CD8-positive, alpha-beta memory T cell (primary cell): ENCODE measurements at places on chromosomes 3 and 15. TPM values are rescaled to one million over a fixed set of nuclear protein-coding genes. Genes with fewer than 3 reads are reported as not detected.

DNA sequence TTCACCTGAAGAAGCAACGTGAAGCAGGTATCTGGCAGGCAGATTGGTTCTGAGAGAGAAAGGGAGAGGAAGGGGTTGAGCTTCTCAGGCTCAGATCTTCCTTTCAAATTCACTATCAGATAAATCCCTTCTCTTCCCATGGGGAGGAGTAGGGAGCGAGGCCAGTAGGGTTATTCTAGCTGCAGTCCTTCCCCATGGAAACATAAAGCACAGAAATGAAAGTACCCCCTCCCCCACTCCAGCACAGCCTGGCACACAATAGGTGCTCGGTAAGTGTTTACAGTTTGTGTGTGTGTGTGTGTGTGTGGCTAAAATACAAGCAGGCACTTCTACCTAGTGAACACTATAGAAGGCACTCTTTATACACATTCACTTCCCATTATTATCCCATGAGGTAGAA lies 20.8 kb upstream of the VPS8 start:
- H3K4me1 ChIP-seq, result peaks cover 8% of the 10 kb centered on the region
- DNase-seq, result no peak
- no peak overlapping the region for H3K27ac ChIP-seq
- no peaks in the 10 kb centered on the region for H3K36me3 ChIP-seq

GRCh38 chr15:32909431-32909830 lies 191.6 kb downstream of the GREM1 start:
- no peaks in the 10 kb centered on the region for H3K4me1 ChIP-seq
- H3K27me3 ChIP-seq, result no peaks in the 10 kb centered on the region
- H3K36me3 ChIP-seq, result no peaks in the 10 kb centered on the region

DNA sequence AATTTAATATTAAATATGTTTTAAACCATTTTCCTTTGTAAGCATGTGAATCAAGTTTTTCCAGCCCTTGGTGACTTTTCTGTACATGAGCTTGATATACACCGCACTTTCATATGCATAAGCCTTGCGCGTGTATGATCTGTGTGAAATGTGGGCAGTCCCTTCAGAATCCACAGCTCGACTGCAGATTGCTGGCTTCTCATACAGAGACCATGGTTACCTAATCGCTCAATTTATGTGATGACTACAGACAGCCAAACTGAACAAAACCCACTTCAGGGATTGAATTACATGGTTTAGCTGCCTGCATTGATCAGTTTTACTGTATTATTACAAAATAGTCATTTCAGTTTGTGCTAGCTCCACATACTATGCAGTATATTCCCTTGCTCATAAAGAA lies 212.3 kb upstream of the NECTIN3 start:
- no peaks in the 10 kb centered on the region for H3K36me3 ChIP-seq
- H3K4me3 ChIP-seq, result no peak overlapping the region
- no peaks in the 10 kb centered on the region for H3K27me3 ChIP-seq
- no peak for DNase-seq
- no peaks in the 10 kb centered on the region for H3K4me1 ChIP-seq
- H3K27ac ChIP-seq, result no peak overlapping the region

- no peaks in the 10 kb centered on the region for H3K36me3 ChIP-seq
- peak overlapping the region; percentile 86 for H3K4me3 ChIP-seq
- DNase-seq, result no peak
Observed at GRCh38 chr3:194395778-194396538, 3.1 kb downstream of the GP5 start.

- DNase-seq, result no peak
- no peak overlapping the region for H3K4me3 ChIP-seq
- no peaks in the 10 kb centered on the region for H3K4me1 ChIP-seq
- no peaks in the 10 kb centered on the region for H3K36me3 ChIP-seq
Observed at GRCh38 chr15:65365229-65365628, 12.6 kb downstream of the IGDCC3 start.

DNA sequence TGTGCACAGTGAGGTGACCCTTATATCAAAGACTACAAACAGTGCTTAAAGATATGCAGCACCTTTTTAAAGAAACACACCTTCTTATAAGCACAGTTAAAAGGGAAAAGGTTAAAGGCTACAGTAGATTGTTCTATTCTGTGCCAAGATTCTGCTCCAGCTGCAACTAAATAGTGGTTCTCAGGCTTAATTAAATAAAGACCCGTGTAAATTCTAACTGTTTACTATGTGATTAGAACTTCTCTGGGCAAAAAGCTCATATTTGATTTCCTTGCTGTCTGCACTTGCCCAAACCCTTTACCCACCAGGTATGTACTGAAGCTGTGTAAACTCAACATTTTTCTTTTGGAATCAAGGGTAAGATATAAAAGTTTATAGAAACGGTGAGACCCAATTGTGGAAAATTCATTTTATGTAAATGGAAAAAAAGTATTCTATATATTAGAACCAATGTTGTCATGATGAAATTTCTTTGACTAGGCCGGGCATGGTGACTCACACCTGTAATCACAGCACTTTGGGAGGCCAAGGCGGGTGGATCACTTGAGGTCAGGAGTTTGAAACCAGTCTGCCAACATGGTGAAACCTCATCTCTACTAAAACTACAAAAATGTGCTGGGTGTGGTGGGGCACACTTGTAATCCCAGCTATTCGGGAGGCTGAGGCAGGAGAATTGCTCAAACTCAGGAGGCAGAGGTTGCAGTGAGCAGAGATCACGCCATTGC lies 230.6 kb downstream of the MECOM start:
- no peak overlapping the region for H3K4me3 ChIP-seq
- H3K27me3 ChIP-seq, result no peaks in the 10 kb centered on the region
- no peaks in the 10 kb centered on the region for H3K4me1 ChIP-seq
- no peak overlapping the region for H3K27ac ChIP-seq
- H3K36me3 ChIP-seq, result no peaks in the 10 kb centered on the region
- DNase-seq, result no peak

DNA sequence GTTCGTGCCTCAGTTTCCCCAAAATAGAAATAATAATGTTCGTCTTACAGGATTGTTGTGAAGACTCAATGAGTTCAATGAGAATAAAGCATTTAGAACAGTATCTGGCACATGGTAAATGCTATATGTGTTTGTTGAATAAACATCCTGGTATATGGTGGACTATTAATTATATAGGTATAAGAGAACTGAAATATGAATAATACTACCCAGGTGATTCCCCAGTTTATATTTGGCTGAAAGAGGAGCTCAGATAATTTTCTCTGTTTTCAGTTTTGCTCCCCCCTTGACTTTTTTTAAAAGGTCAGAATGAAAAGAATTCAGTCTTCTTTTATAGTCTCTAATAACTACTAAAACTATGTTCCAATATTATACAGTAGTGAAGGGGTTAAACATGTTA lies 46.9 kb downstream of the USP8 start:
- no peak for DNase-seq
- no peaks in the 10 kb centered on the region for H3K4me1 ChIP-seq
- H3K27ac ChIP-seq, result no peak overlapping the region
- H3K36me3 ChIP-seq, result peaks cover 12% of the 10 kb centered on the region

The EPB42 gene
- not detected for total RNA-seq

The SPTBN5 gene
- 0.39 TPM for total RNA-seq
